ENCODE measurements at places on chromosomes 6 and 20.

DNA sequence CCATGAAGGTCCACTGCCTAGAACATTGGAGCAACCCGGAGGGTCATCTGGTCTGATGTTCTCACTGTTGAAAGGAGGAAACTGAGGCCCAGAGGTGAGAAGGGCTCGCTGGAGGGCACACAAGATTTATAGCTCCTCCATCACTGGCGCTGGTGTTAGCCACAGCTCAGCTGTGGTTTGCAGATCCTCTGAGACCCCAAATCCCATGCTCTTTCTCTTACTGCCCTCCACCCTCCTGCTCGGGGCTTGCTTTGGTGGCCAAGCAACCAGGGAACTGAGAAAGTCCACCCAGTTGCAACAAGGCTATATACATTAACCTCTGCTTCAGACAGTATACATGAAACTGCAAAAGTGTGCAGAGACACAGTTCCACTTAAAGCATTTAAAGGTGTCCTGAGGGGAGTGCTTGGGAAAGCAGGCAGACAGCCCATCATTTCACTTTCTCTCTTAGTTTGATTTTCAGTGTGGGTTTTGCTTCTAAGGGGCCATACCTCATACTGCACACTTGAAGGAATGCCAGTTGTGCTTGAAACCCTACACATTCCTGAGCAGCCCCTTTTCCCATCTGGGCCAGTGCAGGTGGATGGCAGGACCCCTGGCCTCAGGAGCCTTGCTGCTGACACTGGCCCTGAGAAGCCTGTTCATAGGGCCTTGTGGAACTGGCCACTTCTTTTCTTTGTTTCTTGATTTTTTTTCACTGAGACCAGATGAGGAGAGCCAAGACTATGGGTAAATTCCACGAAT is 347.6 kb downstream of the CDC5L start:
- DNase-seq: no peak

DNA sequence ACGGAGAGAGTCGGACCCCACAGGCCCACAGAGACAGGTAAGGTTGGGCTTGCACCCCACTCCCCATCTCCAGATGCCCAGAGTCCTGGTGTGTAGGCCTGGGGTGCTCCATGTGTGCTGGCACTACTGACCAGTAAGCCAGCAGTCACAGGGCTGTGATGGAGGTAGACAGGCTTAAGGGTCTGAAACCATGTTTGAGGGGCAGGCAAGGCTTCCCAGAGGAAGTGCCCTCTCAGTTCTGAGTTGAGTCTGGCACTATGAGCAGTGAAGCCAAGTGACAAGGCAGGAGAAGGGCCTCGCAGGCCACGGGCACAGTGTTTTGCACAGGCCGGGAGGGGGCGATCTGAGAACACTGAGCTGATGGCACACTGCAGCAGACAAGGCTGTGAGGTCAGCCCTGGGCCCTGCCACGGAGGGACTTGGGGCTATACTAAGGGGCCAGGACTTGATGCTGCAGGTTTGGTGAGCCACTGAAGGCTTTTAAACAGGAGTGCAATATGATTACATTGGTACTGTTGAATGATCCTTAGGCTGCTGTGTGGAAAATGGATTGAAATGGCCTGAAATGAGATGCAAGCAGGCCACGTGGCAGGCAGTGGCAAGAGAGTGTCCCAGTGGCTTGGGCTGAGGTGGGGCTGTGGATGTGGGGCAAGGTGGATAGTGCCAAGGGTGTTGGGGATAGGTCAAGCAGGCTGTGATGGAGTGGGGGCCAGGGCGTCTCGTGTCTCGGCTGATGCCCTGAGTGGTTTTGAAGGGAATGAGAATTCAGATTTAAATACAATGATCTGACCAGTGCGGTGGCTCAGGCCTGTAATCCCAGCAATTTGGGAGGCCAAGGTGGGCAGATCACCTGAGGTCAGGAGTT is 20.3 kb downstream of the TTBK1 start:
- no peak for DNase-seq

- DNase-seq: no peak
These were observed 27.3 kb downstream of the CDK5RAP1 start for GRCh38 chr20:33373735-33374605.

DNA sequence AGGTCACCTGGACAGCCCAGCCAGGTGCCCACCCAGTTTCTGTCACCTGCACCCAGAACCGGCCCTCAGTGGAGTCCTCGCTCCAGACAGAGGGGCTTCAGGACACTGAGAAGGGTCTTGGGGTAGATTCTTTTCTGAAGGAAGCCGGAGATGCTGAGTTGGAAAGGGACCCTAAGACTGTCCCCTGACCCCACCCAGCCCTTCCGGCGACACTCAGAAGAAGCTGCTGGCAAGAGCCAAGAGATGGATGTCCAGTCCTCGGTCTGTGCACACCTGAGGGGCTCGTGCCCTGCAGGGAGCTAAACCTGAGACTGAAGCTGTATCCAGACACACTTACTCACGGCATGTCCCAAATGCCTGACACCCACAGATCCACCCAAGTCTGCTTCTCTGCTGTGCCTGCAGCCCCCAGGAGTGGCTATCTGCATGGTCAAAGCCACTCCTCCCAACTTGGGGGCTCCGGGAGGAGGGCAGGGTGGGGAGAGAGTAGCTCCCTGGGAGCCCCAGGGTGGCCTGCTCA is 20.2 kb downstream of the NTSR1 start:
- no peak for DNase-seq

DNA sequence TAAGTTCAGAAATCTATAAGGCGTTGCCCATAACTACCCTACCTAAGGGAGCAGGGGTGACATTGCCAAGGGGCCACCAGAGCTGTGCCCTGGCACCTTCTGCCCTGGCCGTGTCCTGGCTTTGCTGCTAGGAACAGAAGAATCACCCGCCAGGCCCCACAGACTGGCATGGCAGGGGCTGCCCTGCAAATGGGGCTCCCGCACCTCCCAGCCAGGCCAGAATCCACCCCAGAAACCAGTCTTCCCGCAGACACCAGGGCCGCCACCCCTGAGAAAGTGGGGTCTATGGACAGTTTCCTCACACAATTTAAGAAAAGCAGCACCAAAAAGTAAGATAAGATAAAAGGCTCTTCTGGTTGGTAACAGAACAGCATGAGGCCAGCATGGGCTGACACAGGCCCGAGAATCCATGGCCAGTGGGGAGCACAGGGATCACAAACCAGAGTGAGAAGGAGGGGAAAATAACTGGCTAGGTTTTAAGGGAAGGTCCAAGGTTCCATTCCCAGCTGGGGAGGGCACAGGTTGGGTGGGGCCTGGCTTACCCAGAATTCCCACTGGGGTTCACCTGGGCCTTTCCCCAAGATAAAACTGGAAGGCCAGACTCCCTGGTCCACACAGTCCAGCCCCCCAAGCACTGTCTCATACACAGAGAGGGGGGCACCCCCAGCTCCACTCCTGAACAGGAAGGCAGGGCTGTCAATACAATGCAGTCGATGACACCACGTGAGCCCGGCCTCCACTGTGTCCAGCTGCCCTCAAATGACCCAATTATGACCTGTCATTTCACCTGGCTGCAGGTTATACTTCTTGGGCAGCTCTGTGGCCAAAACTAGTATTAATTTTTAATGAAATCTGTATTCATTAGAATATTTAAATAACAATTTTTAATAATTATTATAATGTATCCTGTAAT is 59.4 kb downstream of the PYGB start:
- DNase-seq: no peak

- DNase-seq: no peak
These were observed 25.1 kb upstream of the TRIM27 start for GRCh38 chr6:28948782-28949486.

GRCh38 chr20:4063631-4064030 is 48.3 kb upstream of the RNF24 start:
- no peak for DNase-seq

DNA sequence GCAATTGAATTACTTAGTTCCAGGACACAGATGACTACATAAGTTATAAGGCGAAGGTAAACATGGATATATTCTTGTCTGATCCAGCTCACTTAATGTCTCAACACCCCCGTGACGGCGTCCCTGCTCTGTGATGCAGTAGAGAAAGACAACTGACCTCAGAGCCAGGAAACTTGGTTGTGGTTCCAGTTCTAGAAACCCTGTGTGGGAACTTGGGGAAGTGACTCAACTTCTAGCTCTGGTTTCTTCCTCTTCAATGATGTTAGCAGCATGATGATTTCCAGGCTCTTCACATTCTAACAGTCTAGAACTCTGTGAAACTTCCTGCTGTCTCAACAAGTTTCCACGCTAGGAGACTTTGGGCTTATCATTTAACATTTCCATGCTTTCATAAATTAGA is 18.4 kb downstream of the LAMA4 start:
- no peak for DNase-seq

All from keratinocyte (primary cell).